Stimulated activated CD8-positive, alpha-beta memory T cell treated with anti-CD3 and anti-CD28 coated beads, Interleukin-4, amount 100 ng/mL, for 48 hours (primary cell): ENCODE measurements at places on chromosomes 7 and 10.

- no peak for DNase-seq
These were observed 117.2 kb upstream of the KLF6 start for GRCh38 chr10:3902054-3902808.

DNA sequence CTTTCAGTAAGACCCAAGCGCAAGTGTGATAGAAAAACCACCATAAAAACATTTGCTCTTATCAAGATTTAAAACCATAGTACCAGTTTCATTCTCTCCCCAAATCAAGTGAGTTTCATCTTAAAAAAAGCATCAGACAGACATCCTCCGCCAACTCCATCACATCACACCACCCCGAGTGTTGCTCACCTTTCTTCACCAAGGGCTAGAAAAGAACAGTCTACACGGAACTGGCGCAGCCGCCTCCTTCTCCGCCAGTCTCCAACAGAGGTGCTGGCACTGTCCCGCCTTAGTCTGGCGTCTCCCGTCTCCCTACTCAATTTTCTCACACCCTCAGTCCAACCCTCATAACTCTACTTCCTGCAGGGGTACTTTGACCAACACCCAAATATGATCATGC, 46.9 kb upstream of the WIPI2 start:
- peak; percentile 47 for DNase-seq

DNA sequence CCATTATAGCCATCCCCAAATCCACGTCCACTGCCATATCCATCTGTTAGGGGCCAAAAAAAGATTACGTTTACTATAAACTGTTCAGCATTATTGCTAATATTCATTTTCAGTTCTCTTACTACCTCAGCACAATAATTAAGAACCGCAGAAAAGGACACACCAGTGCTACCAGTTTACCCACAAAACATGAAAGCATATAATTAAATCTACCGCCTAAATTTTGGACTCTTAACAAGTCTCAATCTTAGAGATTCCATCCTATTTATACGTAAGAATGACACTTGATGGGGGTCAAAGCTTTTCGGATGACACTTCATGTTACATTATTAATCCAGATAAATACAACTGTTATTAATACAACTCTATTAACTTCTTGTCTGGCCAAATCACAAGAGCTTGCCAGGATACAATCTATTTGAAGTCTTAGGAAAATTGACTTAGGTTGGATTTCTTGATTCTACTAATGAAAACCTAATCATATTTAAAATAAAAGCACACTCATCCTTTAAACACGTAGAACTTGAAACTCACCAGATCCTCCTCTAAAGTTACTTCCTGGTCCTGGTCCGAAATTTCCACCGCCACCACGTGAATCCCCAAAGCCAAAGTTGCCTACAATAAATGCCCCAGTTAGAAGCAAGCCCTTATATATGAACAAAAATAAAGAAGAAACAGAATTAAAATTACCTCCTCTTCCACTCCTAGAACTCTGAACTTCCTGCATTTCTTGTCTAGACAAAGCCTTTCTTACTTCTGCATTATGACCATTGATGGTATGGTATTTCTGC, 4.5 kb downstream of the HNRNPA2B1 start:
- DNase-seq: no peak

DNA sequence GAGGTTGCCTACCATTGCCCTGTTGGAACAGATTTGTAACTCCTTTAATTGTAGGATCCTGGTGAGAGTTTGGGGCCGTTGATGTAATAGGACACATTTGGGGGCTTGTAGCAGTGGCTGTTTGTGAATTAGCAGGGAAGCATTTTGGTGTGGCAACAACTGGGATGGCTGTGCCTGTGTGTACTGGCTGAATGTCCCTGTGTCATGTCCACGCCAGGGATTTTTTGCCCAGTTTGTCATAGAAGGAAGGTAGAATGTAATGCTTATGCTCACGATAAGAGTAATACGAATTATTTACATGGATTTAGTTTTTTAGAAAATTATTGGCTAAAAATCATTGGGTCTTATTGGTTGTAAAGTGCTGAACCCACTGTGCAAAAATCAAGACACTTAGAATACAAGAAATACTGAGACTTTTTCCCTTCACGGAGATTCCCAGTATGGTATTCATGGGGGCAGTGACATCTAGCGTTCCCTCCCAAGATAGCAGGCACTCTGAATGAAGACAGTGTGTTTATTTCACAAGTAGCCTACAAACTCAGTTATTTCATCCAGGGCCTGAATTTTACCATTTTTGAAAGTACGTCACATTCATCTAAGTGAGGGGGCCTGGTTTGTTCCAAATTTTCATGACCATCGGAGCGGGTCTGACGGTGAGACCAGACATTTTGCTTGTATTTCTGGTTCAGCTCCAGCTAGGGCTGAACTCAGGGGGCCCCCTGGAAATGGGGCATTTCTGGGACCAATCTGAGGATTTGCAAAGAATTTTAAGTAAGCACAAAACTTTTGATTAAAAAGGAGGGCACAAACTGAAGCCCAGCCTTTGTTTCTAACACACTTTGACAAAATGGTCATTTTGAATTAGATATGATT, 74.7 kb downstream of the CACNB2 start:
- DNase-seq: peak; percentile 37

GRCh38 chr10:104804880-104805279, 163.8 kb downstream of the SORCS3 start:
- no peak for DNase-seq

- no peak for DNase-seq
These were observed 259.9 kb downstream of the CACNA2D1 start for GRCh38 chr7:82183634-82184033.

DNA sequence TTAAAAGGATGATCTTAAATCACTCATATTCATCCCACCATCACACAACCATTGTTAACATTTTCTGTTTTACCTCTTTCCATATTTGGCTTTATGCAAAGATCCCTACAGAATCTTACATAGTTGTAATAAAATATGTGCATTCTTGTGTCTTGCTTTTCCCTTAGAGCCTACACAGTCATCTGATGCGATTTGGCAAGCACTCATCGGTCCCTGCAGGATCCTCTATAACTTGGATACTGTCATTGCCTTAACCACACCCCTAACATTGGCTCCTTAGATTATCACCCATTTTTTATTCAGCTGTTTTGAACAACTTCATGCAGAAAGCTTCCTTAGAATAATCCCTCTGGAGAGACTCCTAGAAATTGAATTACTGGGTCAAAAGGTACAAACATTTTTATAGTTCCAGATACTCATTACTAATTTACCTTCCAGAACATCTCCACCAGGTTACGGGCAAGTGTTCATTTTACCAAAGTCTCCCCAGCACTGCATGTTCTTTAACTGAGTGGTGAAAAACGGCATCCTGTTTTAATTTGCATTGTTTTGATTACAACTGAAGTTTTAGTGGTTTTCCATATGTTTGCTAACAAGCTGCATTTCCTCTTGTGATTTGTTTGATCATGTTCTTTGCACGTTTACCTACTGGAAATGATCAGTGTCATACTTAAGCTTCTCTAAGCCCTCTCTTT, 268.3 kb downstream of the GRID1 start:
- DNase-seq: no peak

GRCh38 chr7:18210788-18211187, 183.1 kb upstream of the PRPS1L1 start:
- no peak for DNase-seq

DNA sequence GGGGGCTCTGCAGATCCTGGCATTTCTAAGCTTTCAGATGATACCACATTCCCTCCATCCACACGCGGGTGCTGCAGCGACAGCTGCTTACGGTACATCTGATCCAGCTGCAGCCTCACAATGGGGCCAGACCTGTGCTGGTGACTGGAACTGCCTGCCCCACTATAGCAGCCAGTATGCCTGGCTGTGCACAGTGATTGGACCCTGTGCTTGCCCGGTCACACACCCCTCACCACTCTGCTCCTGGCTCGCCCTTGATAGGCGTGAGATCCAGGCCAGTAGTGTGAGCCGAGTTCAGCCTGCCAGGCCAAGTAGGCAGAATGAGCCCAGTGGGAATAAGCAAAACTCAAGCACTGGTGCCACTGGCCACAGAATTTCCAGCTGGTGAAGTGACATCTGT, 164.8 kb downstream of the NRBF2 start:
- DNase-seq: no peak

- no peak for DNase-seq
These were observed 4.0 kb upstream of the CREB5 start for GRCh38 chr7:28408105-28408959.

GRCh38 chr7:139186146-139186545, 44.9 kb upstream of the UBN2 start:
- DNase-seq: no peak

DNA sequence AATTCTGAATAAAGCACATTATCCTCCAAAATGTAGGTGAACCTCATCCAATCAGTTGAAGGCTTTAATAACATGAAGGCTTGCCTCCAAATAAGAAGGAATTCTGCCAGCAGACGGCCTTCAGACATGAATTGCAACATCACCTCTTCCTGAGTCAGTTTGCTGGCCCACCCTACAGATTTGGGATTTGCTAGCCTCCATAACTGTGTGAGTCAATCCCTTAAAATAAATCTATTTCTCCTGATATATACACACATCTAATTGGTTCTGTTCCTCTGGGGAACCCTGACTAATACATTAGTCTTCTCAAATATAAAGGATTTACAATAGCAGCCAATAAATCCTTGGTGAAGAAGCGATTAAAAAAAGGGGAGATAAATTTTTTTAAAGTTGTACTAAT, 34.8 kb upstream of the OSBPL3 start:
- DNase-seq: no peak
